Activated T-cell treated with anti-CD3 and anti-CD28 coated beads, Interleukin-2, amount 50 U/mL, for 48 hours (primary cell): ENCODE measurements at places on chromosomes 12 and 14.
A peak's percentile ranks its signal among the peaks of the same experiment; 100 is the strongest.

- no peak for DNase-seq
Observed at GRCh38 chr14:44759277-44759676, 202.5 kb downstream of the KLHL28 start.

GRCh38 chr12:26576266-26576665 is 256.7 kb downstream of the ITPR2 start:
- no peak for DNase-seq

- DNase-seq, result no peak
Observed at GRCh38 chr12:46404225-46404631, 31.7 kb upstream of the SLC38A2 start.

GRCh38 chr14:77212943-77213678 is 31.5 kb downstream of the TMEM63C start:
- DNase-seq, result peak; percentile 58

DNA sequence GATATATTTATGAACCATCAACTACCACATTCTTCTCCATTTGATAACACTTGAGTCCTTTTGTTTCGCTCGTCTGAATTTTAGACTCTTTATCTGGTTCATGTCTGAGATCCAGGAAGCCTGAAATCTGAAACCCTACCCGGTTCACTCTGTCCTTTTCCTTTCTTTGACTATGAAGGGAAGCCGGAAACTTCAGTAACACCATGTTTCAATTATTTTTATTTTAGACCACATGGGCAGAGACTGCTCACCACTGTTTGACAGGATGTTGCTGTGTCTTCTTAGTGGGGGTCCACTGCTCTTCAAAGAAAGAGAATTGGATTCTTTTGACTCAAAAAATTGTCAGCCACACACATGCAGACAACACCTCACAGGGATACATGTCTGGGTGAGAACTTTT is 331.9 kb upstream of the FLRT2 start:
- no peak for DNase-seq

DNA sequence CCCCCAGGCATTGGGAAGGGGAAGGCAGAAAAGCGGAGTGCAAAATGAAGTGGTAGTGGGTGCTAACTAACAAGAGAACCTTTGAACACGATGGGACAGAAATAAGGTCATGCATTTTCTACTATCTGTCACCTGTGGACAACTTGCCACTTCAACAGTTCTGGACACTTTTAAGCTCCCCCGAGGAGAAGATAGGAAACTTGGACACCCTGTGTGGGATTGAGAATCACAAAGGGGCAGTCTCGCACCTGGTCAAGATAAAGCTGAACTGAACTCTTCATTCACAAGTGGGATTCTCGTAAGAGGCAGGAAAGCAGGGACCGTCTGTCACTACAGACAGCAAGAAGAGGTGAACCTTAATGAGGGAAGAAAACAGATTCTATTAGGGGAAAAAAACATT is 51.6 kb downstream of the EIF2S3B start:
- DNase-seq, result peak; percentile 29

- DNase-seq, result no peak
Observed at GRCh38 chr12:79717006-79717405, 26.2 kb upstream of the PAWR start.

GRCh38 chr12:120468325-120468820 is 1.2 kb downstream of the SRSF9 start:
- DNase-seq, result peak; percentile 48

DNA sequence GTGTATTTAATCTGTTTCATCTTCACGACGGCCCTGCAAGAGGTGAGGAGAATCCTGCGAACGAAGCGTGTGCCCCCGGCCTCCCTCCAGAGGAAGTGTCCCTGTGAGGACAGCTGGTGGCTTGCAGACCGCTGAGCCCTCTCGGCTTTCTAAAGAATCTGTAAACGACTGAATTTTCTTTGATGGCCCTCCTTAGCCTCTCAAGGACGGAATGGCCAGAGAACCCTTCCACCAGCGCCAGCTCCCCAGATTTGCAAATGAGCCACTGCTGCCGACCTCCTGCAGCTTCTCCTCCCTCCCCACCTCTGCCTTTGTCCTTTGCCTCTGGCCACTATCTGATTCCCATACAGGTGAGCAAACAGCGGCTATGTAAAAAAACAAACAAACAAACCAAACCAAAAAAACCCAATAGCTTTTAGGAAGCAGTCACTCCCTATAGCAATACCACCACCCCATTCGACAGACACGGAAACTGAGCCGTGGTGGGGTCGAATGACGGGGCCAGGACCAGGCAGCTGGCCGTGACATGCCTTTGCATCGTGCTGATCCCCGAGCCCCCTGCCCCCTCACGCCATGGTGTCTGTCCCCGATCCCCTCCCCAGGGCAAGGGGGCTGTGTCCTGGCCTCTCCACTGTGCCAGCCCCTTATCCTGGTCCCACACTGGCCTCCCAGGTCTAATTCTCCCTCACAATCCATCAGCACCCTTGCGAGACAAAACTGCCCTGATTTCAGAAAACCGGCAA is 23.6 kb downstream of the RFLNA start:
- DNase-seq, result no peak

DNA sequence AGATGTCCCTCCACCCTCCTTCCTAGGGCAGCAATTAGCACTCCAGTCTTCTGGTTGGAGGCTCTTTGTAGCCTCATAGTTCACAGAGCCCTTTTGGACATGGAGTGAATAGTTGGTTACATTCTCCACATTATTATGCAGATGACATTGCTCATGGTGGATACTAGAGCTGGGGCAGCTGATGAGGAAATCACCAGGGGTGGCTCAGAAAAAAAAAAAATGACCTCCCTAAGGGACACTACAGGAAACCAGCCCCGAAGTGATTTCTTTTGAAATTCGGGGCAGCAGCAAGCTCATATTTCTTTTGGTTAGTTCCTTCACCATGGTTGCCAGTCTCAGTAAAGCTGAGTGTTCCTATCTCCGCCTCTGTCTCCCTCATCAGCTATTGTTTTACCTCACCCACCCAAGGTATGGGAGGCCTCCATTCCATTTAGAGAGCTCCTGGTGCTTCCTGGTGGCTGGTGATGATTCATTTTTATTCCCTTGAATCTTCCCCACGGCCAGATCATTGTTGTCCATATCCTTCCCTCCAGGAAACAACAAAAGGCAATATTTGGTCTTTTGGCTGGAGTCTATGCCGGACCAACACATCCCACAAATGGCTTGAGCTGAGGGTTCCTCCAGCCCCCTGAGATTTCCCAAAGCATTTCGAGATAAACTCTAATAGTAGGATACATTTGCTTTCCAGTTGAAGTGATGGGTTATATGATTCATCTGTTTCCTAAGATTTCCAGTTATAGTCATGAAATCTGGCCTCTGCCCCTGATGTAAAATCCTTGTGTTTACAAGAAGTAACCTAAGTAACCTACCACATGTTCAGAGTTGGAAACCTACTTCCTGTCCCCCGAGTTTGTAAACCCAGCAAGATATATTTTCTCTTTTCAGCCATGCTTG is 56.2 kb upstream of the NID2 start:
- no peak for DNase-seq

DNA sequence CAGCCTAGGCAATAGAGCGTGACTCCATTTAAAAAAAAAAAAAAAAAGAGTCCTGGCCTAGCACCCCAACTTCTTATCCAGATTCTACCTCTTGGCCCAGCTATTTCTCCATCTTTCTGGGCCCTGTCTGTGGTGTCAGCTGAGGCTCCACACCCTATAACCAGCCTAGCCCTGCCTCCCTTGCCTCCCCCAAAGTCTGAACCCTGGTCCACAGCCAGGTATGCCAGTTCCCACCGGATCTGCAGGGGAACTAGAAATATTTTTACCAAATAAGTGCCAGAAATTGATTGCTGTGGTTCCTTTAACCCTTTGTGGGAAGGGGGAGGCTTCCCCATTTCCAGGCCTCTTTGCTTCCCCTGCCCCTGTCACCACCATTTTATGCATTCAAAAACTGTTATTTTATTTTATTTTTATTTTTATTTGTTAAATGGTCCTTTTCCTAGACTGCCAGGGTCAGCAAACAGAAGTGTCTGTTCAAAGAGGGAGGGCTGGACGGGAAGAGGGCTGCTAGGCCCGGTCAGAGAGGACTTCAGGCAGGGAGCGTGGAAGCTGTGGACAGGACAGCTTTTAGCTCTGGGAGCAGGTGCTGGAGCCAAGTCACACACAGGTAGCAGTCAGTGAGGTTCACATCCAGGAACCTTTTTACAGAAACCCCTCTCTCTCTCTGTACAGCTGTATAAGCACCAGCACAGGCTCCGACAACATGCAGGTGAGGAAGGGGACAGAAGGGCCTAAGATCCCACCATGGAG is 23.2 kb downstream of the TTC9 start:
- DNase-seq, result no peak

DNA sequence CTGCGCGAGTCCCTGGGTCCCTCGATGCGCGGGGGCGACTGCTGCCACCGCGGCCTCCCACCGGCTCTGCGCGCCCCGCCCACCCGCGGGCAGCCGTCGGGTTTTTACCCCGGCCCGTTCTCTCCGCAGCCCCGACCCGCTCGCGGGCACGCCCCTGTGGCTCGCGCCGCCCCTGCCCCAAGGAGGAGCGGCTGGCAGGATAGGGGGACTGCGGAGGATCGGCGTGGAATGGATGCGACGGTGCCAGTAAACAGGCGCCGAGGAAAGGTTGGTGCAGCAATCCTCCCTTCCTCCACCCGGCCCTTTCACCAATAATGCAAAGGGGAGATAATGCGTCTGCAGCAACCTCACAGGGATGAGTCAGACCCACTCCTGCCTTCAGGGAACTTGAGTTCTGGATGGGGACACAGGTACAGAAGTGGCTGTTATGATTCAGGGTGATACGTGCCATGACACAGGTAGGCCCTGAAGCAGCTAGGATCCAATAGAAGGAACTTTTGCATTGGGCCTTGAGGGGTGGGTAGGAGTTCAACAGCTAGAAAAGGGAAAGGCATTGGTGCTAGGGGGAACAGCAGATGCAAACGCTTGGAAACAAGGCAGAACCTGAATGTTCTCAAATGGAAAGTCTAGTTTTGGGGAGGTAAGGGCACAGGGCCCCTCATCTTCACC is 554 bp upstream of the DEGS2 start:
- DNase-seq, result no peak

- DNase-seq, result peak; percentile 25
Observed at GRCh38 chr12:94873734-94874517, 129.6 kb downstream of the NDUFA12 start.

DNA sequence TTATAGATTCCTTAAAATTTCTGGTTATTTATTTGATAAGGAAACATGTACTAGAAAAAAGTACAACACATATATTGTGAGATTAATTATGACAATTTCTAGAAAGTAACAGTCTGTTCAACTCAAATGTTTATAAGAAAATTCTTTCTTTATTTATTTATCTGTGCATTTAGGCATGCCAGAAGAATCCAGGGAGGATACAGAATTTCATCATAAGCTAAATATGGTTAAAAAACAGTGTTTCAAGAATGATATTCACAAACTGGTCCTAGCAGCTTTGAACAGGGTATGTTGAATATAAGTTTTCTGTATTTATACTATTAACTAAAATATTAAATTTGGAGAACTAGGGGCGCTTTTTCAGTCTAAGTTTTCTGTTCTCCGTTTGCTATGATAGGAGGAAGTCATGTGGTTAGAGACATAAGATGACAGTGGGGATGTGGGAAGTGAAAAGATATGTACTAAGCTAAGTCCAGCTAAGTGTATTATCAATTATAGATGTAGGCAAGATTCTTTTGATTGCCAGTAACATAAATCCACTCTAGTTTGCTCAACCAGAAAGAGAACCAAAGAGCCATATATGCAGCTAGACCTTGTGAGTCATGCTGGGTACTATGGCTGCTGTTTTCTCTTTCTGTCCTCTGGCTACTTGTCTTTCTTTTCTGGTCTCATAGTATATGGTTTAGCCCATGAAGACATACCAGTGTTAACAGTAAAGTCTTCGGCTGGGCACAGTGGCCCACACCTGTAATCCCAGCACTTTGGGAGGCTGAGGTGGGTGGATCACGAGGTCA is 39.0 kb downstream of the LRRK2 start:
- DNase-seq, result no peak

- no peak for DNase-seq
Observed at GRCh38 chr12:58502226-58502625, 418.1 kb downstream of the LRIG3 start.

DNA sequence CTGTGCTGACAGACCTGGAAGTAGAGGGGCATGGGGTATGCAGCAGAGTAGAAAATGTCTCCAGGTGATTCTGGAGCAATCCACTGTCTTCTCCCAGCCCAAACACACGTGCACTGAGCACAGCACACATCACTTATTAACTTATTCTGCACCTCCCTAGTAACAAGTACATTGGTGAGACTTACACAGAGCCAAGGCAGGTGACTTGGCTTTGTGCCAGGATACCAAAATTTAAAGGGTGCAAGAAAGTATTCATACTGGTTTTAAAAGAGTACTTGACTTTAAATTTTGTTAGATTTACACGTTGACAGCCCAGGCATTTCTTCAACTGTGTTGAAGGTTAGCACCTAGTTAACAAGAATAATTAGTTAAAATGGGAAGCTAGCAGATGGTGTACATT is 11.1 kb upstream of the CARMIL3 start:
- DNase-seq, result no peak

DNA sequence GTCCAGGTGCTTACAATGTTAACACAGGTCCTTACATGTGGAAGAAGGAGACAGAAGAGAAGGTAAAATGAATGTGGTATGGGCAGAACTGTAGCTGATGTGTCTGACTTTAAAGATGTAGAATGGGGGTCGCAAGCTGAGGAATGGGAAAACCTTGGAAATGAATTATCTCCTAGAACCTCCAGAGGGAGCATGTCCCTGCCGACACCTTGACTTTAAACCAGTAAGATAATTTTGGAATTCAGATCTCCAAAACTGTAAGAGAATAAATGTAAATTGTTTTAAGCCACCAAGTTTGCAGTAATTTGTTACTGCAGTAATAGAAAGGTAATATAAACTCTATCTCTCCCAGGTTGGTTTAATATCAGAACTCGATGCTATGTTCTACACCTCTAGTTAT is 80.1 kb upstream of the ALG10 start:
- DNase-seq, result no peak

DNA sequence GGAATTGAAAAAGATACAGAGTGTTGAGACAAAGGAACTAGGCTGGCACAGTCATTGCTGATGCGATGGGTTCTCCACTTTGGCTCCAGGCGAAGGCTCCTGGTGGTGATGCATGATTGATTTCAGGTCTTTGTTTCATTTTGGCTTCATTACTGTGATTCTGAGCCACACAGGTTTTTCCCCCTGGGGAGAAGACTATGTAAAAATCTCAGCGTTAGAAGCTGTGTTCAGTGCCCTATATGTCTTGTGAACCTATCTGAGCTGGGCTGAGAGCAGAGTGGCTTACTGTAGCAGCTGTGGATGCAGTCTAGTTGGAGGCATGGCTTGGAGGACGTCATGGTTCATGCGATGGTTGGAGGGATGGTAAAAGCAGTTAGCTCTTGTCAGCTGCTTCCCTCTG is 54.0 kb downstream of the GPATCH2L start:
- no peak for DNase-seq

- no peak for DNase-seq
Observed at GRCh38 chr14:102138535-102138934, 1.2 kb upstream of the WDR20 start.

- no peak for DNase-seq
Observed at GRCh38 chr12:38892087-38892786, 13.2 kb downstream of the CPNE8 start.

- peak; percentile 54 for DNase-seq
Observed at GRCh38 chr12:108630481-108631207, 3.0 kb downstream of the SELPLG start.
